ENCODE measurements at places on chromosomes 5 and 9.
A peak's percentile ranks its signal among the peaks of the same experiment; 100 is the strongest.

- DNase-seq, result no peak
These were observed 30.9 kb downstream of the ZFR start for GRCh38 chr5:32413466-32414263.

DNA sequence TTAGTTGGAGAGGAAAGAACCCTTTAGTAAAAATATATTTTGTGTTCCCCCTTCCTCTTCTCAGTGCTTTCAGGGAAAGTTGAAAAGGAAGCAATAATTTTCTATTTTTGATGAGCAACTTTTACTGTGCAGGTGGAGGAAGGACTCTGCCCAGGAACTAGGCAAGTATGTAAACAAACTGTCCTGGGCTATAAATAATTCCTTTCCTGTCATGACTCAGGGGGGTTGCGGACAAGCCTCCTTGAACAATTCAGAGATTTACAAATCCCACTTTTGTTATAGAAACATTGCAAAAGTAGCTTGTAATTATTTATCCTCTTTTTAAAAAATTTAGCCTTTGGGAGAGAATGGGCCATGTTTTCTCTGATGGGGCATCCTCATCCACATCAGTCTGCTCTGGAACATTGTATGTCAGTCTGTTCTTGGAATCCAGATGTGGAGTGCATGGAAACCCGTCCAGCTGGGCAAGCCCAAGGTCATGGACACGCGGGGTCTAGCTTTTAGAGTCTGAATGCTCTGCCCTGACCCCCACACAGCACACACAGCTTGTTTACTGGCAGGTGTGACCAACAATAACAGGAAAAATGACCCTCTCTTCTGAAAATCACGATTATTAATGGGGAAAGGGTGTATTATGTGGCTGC lies 127.6 kb downstream of the GADD45G start:
- DNase-seq, result no peak

GRCh38 chr5:167389537-167389936 lies 901.9 kb upstream of the WWC1 start:
- no peak for DNase-seq

DNA sequence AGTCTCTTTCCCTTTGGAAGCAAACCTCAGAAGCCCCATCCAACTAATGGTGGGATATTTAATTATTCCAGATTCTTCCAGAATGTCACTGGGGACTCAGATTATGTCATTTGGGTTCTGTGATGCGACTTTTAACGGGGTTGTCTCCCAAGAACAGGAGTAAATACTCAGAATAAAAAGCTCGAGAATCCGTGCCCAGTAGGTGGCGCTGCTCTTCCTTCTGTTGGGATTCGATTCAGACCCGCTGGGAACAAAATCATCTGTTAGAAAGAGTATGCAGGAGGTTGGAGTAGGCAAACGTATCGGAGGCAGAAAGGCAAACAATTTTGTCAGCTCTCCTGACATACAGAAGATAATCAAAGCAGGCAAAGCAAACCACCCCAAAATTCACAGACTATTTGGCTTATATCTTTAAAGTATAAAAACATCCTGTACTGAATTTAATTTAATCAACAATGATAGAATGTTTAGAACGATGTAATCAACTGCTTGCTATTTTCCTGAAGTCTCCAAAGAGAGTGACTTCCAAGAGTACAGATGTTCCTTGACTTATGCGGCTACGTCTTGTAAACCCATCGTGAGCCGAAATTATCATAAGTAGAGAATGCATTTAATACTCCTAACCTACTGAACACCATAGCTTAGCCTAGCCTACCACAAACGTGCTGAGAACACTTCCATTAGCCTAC lies 169.8 kb upstream of the RAI14 start:
- DNase-seq, result peak; percentile 58
